ENCODE measurements at places on chromosomes 16 and 17.

GRCh38 chr16:70788668-70789594 is 12.0 kb downstream of the VAC14 start:
- DNase-seq = no peak

- no peak for DNase-seq
These were observed 53.6 kb downstream of the ABAT start for GRCh38 chr16:8727857-8728618.

GRCh38 chr17:37708008-37708615 is 36.7 kb downstream of the HNF1B start:
- no peak for DNase-seq

DNA sequence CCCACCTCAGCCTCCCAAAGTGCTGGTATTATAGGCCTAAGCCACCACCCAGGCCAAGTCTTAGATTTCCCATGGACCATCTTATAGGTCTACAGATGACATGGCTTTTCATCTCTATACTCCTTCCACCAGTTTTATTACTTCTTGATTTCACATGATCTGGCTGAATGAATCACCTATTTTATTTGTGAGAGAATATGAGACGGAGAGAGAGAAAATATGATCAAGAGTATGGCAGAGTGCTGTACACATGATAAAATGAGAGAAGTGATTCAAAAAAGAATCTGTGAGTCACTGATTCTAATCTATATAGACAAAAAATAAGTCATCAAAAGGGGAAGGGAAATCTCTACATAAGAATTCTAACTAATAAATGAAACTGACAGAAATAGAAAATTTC is 13.7 kb downstream of the ACSM1 start:
- DNase-seq = no peak

DNA sequence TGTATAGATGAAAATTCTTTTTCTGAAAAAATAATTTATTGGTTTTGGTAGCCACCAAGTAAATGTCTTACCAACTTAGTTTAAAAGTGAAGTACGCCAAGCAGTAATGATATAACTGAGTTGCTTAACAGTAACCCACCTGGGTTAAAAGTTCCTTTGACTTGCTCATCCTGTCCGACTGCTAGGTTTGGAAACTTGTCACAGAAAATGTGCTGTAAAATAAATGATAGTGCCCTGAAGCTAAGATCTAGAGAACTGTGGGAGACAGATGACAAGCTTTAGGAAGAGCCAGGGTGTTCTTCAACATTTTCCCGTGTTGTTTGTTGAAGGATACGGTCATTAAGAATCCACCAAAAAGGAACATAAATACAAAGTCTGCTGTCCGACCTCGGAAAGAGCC is 5.0 kb downstream of the DERL2 start:
- DNase-seq = no peak

All from pulmonary artery endothelial cell (primary cell).